Left lobe of liver (tissue), 2 donors: ENCODE measurements at places on chromosomes 6 and 20. TPM values are rescaled to one million over a fixed set of nuclear protein-coding genes. Genes with fewer than 3 reads are reported as not detected.

Gene FRK
- total RNA-seq = 12.6 TPM

Gene GABRR2
- 0.58 TPM for total RNA-seq

Gene HLA-DQB2
- 0.28 TPM for total RNA-seq

Gene MYLK4
- total RNA-seq = 0.25 TPM

Gene ZSCAN9
- total RNA-seq = 2.2 TPM

Gene LIME1
- 122 TPM for total RNA-seq

Gene RRAGD
- 7.9 TPM for total RNA-seq

Gene IL17A
- not detected for total RNA-seq

Gene ADA
- total RNA-seq = 3.7 TPM

Gene NRSN1
- not detected for total RNA-seq

Gene SYCP2L
- total RNA-seq = 0.43 TPM

Gene EDN3
- total RNA-seq = not detected

Gene TPMT
- total RNA-seq = 25.5 TPM

Gene TCP11
- total RNA-seq = not detected

Gene TBP
- 6.4 TPM for total RNA-seq

Gene DEFB110
- total RNA-seq = not detected

Gene GMPR
- 4.3 TPM for total RNA-seq

Gene CD109
- total RNA-seq = 0.33 TPM

Gene BPI
- total RNA-seq = 0.48 TPM

Gene CENPW
- total RNA-seq = 1.6 TPM

Gene METTL24
- total RNA-seq = 0.48 TPM

Gene CTCFL
- 0.15 TPM for total RNA-seq

Gene SLC52A3
- 0.18 TPM for total RNA-seq

Gene PCNA
- 18.5 TPM for total RNA-seq

Gene WFDC5
- not detected for total RNA-seq

Gene PRRT1
- 0.38 TPM for total RNA-seq

Gene CST11
- not detected for total RNA-seq

Gene POU3F2
- not detected for total RNA-seq

Gene DNAH8
- 0.03 TPM for total RNA-seq

Gene LPA
- 196 TPM for total RNA-seq

Gene FIG4
- total RNA-seq = 4.6 TPM

Gene TPD52L1
- 49.7 TPM for total RNA-seq

Gene CRISP3
- total RNA-seq = 0.13 TPM

Gene ERVFRD-1
- 0.08 TPM for total RNA-seq

Gene C20orf202
- not detected for total RNA-seq
